Activated naive CD8-positive, alpha-beta T cell treated with anti-CD3 and anti-CD28 coated beads for 36 hours (primary cell): ENCODE measurements at places on chromosomes 11 and 22. TPM values are rescaled to one million over a fixed set of nuclear protein-coding genes. Genes with fewer than 3 reads are reported as not detected.
A peak's percentile ranks its signal among the peaks of the same experiment; 100 is the strongest.

- H3K36me3 ChIP-seq: no peaks in the 10 kb centered on the region
- no peak overlapping the region for H3K27ac ChIP-seq
- DNase-seq: no peak
- H3K4me3 ChIP-seq: no peak overlapping the region
Observed at GRCh38 chr22:22691716-22692701, 47.6 kb downstream of the GGTLC2 start.

DNA sequence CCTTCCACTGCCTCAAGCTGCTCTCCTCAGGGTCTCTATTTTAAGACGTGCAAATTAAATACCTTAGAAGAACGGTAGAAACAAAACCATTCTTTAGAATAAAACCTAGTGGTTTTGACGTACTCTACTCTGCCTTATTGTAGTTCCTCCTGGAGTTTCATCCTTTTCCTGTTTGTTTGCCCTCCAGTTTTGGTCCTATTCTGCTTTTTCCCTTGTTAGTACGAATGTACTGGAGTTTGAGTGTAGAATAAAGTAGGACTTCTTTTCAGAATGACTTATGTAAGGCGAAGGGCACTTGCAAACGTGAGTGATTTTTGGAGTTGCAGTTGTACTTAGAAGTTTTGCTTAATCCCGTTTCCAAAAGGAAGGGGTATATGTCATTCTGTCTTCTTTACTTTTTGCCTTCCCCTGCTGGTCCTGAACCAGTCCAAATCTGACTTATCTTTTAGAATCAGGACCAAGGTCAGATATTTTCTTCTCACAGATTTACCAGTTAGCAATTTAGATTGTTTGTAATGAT lies 1.4 kb downstream of the SIK2 start:
- H3K36me3 ChIP-seq: no peaks in the 10 kb centered on the region
- no peak for DNase-seq
- peak overlapping the region; percentile 87 for H3K4me3 ChIP-seq
- H3K4me1 ChIP-seq: peaks cover 29% of the 10 kb centered on the region
- peak overlapping the region; percentile 69 for H3K27ac ChIP-seq

GRCh38 chr11:115767047-115767802 lies 263.0 kb upstream of the CADM1 start:
- peaks cover 3% of the 10 kb centered on the region for H3K27me3 ChIP-seq
- no peak overlapping the region for H3K27ac ChIP-seq
- H3K4me1 ChIP-seq: no peaks in the 10 kb centered on the region
- no peak for DNase-seq
- no peaks in the 10 kb centered on the region for H3K36me3 ChIP-seq

The CEP126 gene
- total RNA-seq: 1.9 TPM

DNA sequence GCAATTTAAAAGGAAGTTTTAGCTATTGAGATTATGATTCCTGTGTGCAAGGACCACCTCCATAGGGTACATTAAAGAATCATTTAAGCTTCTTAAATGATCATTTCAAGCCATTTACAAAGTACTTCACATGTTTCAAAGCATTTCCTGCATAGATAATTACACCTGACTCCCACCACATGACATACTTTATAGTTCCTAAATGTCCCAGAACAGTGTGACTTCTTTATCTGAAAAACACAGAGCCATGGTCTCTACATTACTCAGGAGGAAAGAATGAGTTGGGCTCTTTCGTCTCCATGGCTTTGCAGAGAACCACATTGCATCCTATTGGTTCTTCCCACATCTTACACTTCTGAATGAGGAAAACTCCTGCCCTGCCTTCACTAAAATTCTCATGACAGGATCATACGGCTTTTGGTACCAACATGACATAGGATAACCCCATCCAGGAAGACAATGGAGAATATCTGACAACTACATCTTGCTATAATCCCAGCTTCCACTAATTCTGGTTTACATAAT lies 88.6 kb downstream of the ETS1 start:
- peaks cover 92% of the 10 kb centered on the region for H3K4me1 ChIP-seq
- no peak for DNase-seq
- no peaks in the 10 kb centered on the region for H3K27me3 ChIP-seq
- H3K4me3 ChIP-seq: peak overlapping the region; percentile 85

DNA sequence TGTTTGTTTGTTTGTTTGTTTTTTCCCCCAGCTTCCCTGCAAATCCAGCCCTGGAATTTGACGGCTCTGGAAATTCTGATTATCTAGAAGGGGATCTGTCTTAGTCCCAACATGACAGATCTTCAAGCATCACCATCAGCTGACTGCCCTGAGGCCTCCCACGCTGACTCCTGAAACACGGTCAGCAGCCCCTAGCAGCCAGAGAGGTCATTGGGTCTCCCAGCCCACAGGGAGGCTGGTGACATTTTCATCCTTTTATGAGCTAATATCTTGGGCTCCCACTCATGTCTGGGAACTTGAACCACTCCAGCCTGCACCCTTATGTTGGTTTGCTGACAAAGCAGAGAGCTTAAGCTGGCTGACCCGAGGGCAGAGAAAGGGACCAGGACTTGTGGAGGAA lies 66.0 kb upstream of the TIMP3 start:
- H3K27ac ChIP-seq: no peak overlapping the region
- H3K4me3 ChIP-seq: no peak overlapping the region
- peaks cover 10% of the 10 kb centered on the region for H3K27me3 ChIP-seq
- no peaks in the 10 kb centered on the region for H3K36me3 ChIP-seq
- no peak for DNase-seq
- no peaks in the 10 kb centered on the region for H3K4me1 ChIP-seq

GRCh38 chr11:102806296-102806695 lies 8.3 kb upstream of the MMP1 start:
- no peak overlapping the region for H3K27ac ChIP-seq
- no peak overlapping the region for H3K4me3 ChIP-seq
- H3K27me3 ChIP-seq: peaks cover 13% of the 10 kb centered on the region
- no peak for DNase-seq
- no peaks in the 10 kb centered on the region for H3K36me3 ChIP-seq
- no peaks in the 10 kb centered on the region for H3K4me1 ChIP-seq

The PARVB gene
- total RNA-seq: 71.5 TPM

The PRMT3 gene
- 49.9 TPM for total RNA-seq

The FOLR1 gene
- not detected for total RNA-seq

- H3K4me1 ChIP-seq: peaks cover 29% of the 10 kb centered on the region
- no peak for DNase-seq
- no peaks in the 10 kb centered on the region for H3K36me3 ChIP-seq
- H3K4me3 ChIP-seq: peak overlapping the region; percentile 60
Observed at GRCh38 chr11:128239306-128239705, 348.1 kb downstream of the ETS1 start.

DNA sequence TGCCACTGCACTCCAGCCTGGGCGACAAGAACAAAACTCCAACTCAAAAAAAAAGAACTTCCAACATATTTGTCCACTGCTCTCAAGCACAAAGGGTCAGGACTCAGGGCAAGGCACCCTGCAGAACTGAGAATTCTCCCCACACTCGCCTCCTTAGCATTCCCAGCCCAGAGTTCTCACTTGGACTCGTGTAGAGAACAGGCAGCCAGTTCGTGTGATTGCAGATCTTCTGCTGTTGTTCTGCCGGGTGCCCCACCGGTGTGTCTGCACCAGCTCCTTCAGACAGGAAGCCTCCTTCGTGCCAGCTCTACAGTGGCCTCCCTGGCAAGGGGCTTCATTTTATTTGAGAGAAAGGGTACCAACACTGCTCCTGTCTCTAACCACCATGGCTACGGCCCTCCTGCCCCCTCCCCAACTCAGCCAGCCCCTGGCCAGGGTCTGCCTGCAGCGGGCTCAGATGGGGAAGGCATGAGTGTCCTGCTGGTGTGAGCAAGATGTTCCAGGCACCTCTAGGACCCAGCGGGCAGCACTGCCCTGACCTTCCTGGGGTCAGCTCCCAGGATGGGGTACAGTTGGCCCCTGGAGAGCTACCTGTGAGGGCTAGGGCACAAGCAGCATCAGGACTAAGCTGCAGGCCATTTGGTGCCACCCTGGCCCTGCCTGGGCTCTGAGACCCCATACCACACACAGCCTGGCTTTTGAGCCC lies 19.5 kb upstream of the SCGB1A1 start:
- H3K27me3 ChIP-seq: no peaks in the 10 kb centered on the region
- peaks cover 56% of the 10 kb centered on the region for H3K4me1 ChIP-seq
- H3K27ac ChIP-seq: peak overlapping the region; percentile 58
- H3K4me3 ChIP-seq: no peak overlapping the region
- no peaks in the 10 kb centered on the region for H3K36me3 ChIP-seq
- DNase-seq: no peak

DNA sequence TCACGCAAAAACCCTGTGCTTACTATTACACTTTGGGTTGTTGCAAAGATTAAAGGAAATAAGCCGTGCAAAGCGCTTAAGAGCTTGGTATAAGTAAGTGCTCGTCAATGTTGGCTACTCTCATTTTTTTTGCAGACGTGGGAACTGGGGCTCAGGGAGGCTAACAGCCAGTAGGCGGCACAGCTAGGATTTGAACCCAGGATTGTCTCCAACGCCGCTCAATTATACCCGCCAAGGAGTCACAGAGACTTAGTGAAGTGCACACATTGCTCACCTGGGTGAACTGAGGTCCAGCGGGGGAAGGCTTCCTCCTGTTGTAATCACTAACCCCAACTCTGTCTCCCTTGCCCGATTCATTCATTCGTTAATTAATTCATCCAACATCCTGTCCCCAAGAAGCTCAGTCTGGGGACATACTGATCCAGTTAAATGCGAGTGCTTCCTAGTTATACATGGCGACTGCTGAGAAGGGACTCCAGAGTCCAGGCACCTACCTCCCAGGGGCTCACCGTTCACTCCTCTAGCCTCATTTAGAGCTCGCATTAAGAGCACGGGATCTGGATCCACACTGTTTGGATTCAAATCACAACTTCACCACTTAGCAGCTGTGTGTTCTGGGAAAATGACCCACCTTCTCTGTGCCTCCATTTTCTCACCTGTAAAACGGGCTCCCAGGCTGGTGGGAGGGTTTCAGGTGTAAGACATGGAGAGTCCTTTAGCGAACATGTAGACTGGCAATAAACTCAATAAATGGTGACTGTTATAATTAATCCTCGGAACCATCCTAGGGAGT lies 838 bp upstream of the MTFP1 start:
- H3K4me3 ChIP-seq: peak overlapping the region; percentile 91
- peak overlapping the region; percentile 97 for H3K27ac ChIP-seq
- no peaks in the 10 kb centered on the region for H3K27me3 ChIP-seq
- peaks cover 47% of the 10 kb centered on the region for H3K36me3 ChIP-seq

DNA sequence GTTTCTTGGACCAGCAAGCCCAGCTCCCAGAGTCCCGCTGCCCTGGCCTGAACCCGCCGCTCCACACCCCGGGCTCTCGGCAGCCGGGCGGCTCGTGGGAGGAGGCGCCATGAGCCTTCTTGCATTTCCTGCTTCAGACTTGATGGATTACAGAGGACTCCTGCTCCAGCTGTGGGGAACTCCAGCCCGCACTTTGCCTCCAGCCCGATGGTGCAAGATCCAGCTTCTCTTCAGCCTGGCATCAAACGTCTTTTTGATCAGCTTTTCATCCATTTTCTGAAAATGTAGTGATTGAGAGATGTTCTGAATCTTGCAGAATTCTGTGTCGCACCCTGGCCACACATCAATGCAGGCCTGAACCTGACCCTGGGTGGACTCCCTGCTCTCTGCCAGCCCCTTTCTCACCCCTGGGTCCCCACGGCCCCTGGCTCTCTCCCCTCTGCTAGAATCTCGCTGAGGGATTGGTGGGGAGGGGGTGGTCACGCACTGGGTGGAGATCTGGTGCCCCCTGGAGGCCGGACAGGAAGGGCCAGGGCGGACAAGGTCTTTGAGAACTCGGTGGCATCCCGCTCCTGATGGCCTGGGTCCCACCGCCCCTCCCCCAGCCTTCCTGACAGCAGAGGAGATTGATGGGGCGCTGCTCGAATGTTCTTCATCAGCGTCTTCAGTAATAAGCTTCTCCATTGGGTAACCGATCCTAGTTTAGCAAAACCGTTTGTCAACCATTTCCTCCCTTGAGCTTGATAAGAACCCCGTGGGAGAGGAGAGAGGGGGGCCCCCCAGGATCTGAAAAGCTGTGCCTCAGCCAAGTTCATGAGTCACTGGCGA lies 12.1 kb upstream of the NFAM1 start:
- H3K27me3 ChIP-seq: no peaks in the 10 kb centered on the region
- no peaks in the 10 kb centered on the region for H3K36me3 ChIP-seq
- H3K4me1 ChIP-seq: peaks cover 22% of the 10 kb centered on the region
- peak overlapping the region; percentile 68 for H3K4me3 ChIP-seq
- peak; percentile 78 for DNase-seq
- peak overlapping the region; percentile 78 for H3K27ac ChIP-seq

DNA sequence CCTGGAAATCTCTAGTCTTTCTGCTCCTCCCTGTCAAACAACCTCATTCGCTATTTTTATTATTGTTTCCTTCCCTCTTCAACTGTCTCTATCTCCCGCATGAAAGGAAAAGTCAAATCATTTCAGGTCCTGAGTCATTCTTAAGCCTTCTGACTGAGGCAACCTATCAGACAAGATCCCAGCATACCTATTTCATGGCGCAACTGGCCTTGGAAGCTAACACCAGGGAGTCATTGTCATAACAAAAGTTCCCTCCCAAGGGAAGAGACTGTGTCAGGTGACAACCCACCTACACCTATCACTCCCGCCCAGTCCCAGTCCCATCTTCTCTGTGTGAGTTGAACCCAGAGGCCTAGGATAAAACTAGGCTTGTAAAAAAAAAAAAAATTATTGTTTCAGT lies 10.2 kb upstream of the ARHGAP42 start:
- DNase-seq: no peak
- H3K4me3 ChIP-seq: no peak overlapping the region
- no peaks in the 10 kb centered on the region for H3K36me3 ChIP-seq
- H3K27ac ChIP-seq: no peak overlapping the region
- peaks cover 5% of the 10 kb centered on the region for H3K4me1 ChIP-seq
